ENCODE measurements at places on chromosomes 5 and 9. TPM values are rescaled to one million over a fixed set of nuclear protein-coding genes. Genes with fewer than 3 reads are reported as not detected.

DNA sequence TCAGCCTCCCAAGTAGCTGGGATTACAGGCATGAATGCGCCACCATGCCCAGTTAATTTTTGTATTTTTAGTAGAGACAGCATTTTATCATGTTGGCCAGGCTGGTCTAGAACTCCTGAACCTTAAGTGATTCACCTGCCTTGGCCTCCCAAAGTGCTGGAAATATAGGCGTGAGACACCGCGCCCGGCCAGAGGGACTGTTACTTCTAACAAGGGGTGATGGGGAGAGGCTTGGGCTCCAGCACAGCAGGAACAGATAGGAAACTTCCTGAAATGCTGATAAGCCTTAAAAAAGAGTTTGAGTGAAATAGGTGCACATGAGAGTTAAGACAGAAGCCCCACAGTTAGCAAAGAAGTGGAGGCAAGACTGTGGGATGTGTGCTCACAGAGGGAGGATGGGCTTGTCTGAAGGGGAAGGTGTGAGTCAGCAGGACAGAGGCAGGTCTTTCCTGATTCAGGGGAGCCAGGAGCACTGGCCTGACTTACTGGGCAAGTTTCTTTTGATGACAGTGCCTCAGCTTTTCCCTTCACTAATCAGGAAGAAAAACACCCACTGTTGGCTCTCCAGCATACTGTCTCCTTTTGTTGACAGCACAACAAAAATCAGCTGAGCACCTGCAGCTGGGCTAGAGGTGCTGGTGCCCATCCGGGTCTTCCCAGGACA lies 68.4 kb downstream of the RAD23B start:
- no peak for DNase-seq

DNA sequence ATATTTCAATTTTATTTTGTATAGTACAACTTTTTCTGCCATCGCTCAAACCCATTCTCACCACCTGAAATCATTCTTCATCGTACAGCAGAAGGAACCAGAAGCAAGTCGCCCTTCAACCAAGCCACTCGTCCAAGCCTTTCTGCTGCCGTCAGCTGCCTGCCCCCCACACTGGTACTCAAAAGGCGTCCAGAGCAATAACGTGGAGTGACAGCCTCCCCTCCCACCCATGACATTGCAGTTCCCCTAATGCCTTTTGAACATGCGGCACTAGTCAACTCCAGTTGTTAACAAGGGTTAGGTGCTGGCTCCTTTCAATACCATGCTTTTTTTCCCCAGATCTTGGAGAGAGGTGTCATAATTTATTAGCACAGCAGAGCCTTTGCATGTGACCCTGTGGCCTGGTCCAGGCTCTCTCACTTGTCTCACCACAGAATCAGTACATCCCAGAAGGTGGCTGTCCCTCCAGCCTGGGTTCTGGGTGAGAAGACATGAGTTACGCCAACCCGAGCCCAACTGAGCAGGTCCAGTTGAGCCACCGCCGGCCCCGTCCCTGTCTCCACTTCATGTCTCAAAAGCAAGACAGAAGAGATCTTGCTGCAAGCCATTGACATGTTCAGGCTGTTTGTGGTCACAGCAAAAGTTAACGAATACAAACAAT lies 20.4 kb upstream of the MED10 start:
- no peak for DNase-seq

NCS1 gene
- total RNA-seq = 0.39 TPM

DNA sequence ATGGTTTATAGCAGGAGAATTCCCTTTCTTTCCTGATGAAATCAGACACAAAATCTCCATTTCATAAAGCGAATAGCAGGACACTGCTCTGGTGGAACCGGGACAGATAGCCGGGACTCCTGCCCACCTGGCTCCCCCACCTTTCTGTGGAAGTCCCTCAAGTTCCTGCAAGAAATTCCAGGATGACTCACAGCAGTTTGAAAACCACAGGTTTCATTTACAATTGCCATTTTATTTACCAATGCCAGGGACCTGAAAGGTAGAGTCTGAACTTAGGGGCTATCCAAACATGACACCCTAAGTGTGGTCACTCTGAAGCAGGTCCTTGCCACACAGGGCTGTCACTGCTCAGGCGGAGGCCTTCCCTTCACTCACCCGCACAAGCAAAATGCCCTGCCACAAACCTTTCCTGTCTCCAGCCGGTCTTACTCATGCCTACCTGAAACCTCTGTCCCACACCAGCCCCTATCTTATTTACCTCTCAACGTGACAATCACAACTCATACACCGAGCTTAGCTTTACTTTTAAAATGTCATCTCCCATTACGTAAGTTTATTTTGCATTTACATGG lies 63.3 kb upstream of the TAF1L start:
- DNase-seq = no peak

- no peak for DNase-seq
Observed at GRCh38 chr5:127830157-127830556, 127.0 kb downstream of the CCDC192 start.

- no peak for DNase-seq
Observed at GRCh38 chr5:126857472-126858410, 80.8 kb downstream of the LMNB1 start.

DNA sequence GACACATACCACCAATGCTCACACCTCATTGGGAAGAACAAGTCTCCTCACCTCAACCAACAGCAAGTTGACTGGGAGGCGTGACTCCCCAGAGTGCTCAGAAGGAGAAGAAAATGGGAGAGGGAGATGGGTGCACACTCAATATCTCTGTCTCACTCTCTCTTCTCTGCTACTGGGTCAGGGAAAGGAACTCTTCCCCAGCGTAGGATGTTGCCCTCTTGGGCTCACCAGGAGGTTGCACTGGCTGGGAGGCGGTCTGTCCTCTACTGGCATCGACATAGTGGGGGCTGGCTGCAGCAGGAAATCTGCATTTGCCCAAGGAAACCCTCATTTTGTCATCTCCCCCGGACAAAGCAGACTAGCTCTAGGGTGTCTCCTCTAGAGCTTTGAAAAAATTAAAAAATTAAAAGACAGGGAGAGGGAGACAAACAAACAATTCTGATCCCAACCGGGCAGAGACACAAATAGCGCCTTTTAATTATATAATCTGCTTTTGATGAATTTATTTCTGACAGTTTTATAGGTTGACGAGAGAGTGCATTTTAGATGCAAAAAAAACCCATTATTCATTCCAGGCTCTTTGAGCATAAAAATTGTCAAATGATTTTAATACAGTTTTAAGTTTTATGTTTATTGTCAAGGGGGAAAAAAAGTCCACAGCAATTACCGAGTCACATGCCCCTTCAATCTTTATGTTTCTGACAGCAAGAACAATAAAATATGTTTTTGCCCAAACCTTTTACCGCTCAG lies 179.3 kb upstream of the MVB12B start:
- DNase-seq = no peak

- DNase-seq = peak; percentile 35
Observed at GRCh38 chr9:97854696-97855485, 1.9 kb downstream of the FOXE1 start.

- peak; percentile 72 for DNase-seq
Observed at GRCh38 chr5:1497795-1498622, 25.8 kb downstream of the LPCAT1 start.

FBXO4 gene
- 17.9 TPM for total RNA-seq

GRCh38 chr5:76483433-76483832 lies 80.3 kb downstream of the IQGAP2 start:
- DNase-seq = no peak

DNA sequence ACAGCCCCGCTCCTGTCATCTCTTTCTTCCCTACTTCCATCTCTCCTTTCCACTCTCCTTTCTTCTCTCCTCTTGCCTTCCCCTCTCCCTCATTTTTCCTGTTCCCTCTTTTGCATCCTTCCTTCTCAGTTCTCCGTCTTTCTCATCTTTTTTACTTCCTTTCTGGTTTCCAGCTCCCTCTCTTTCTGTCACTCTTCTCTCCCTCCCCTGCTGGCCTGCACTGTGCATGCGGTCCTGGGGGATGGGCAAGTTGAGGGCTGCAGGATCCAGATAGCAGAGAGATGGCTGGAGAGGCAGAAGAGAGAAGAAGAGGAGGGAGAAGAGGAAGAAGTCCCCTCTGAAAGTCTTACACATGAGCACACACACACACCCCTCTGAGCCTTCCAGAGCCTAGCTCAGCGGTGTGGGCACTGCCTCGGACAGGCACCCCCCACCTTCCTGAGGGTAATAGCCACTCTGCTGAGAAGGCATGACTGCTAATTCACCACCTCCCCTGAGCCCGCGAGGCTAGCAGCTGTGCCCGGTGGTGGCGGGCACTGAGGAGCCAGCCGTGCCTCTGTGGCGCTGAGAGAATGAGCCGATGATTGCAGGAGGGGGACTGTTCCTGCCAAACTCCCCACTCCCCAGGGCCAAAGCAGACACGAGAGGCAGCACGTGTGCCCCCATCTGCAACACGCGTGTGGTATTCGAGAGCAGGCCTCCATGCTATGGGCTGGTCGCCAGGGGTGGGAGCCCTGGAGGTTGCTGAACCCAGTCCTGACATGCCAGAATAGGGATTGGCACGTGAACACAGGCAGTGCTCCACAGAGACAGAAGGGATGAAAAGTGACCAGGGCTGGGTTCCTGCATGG lies 3.7 kb upstream of the CAMK2A start:
- DNase-seq = no peak

GRCh38 chr5:140609126-140609525 lies 23.8 kb downstream of the CD14 start:
- no peak for DNase-seq

GABRB2 gene
- 0.05 TPM for total RNA-seq

GRCh38 chr9:131500377-131500776 lies 2.3 kb upstream of the POMT1 start:
- no peak for DNase-seq

- no peak for DNase-seq
Observed at GRCh38 chr9:96057155-96057554, 181.7 kb downstream of the ERCC6L2 start.

GRCh38 chr5:38843665-38844064 lies 2.1 kb upstream of the OSMR start:
- DNase-seq = no peak

GRCh38 chr5:169279125-169279524 lies 21.8 kb downstream of the SLIT3 start:
- no peak for DNase-seq

DNA sequence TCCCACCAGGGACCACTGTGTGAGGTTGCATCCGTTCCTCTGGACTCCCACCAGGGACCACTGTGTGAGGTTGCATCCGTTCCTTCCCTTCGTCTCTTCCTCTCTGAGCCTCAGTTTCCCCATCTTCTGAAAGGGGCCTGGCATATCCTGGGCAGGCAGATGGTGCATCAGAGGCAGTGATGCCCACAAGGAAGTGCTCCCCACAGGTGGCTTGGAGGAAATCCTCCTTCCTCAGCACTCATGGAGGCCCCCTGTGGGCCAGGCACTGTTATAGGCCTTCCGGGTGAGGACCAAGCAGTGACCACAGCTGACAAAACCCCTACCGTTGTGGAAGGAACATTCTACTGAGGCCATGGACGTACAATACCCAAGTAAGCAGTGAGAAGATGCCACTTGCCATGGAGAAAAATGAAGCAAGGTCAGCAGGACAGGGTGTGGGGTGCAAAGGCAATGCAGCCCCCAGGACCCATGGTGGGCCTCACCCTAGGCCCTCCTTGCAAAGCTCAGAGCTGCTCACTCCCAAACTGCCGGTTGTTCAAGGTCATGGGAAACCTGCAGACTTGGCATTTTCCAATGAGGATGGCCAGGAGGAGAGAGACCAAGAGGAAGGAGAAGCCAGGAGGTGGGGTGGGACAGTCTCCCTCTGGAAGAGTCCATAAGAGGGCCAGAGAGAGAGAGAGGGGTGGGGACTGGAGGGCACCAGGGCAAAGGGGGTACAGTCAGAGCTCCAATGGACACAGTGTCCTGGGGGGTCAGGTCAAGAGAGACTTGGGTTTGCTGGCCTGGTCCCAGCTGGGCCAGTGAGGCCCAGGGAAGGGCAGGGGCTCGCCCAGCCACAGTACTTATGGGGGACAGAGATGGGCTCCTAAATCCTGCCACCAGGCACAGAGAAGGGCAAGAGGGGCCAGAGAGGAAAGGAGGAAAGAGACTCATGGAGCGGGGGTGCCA lies 51.1 kb downstream of the C9orf50 start:
- peak; percentile 45 for DNase-seq

DNA sequence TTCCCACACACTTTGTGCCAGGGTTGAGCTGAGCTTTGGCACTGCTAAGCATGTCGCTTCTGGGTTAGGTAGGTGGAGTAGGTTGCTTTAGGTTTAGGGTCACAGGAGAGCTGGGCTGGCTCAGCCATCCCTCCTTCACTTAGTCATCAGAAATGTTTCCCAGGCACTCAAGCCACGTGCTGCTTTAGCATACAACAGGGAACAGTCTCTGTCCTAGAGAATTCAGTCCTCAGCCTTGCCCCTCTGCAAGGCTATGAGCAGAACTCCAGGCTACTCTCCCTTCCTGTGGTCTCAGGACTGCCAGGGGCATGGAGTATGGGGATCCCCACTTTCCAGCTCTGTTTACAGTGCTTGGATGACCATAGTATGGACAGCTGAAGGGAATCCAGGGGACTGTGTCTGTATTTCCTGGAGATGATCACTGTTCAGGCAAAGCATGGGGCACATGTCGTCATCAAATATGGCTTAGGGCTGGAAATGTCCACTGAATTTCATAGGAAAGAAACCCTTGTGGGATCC lies 7.5 kb upstream of the ANKRD33B start:
- no peak for DNase-seq

GRCh38 chr9:115373710-115374045 lies 255.7 kb upstream of the TNC start:
- no peak for DNase-seq

CCL27 gene
- total RNA-seq = not detected
